Activated CD4-positive, CD25-positive, alpha-beta regulatory T cell (primary cell): ENCODE measurements at places on chromosomes 2 and 18.

GRCh38 chr2:96203130-96204028 lies 5.2 kb downstream of the STARD7 start:
- DNase-seq: no peak

DNA sequence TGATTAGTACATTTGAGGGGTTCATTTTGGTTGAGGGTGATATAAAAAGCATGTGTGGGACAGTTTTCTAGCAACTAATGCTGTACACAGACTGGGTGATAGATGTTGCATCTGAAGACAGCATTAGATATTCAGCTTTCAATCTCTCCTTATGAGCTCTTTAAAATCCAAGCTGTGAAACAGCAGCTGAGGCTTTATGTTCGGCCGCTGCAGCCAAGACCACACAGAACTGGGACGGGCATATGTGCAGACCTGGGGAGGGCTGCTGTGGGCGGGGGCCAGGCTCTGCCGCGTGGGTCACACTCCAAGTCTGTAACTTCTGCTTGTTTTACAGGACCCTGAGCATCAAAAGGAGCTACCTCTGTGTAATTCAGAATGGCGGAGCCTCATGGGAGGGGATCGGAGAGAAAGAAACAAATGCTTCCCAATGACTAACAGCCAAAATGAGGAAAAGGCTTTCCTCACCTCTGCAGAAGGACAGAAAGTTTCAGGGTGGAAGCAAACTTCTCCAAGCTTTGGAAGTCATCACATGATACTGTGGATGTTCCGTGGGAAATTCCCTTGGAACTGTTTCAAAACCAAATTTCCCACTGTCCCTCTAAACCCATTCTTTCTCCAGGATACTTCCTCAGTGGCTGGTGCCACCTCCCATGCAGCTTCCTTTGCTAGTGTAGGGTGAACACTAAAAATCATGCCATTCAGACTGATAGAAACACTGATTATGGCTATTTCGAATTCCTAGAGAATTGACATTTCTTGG lies 711.9 kb upstream of the ID2 start:
- no peak for DNase-seq

- DNase-seq: no peak
Observed at GRCh38 chr2:135663148-135663700, 78.4 kb upstream of the UBXN4 start.

- no peak for DNase-seq
Observed at GRCh38 chr2:222208010-222208690, 90.6 kb downstream of the PAX3 start.

- DNase-seq: no peak
Observed at GRCh38 chr18:56083097-56083521, 495.1 kb upstream of the TCF4 start.
